ENCODE measurements at places on chromosomes 7 and 10. TPM values are rescaled to one million over a fixed set of nuclear protein-coding genes. Genes with fewer than 3 reads are reported as not detected.

The CRCP gene
- 26.4 TPM for total RNA-seq

The THNSL1 gene
- total RNA-seq = 4.7 TPM

The OR13A1 gene
- total RNA-seq = not detected

The OPN4 gene
- not detected for total RNA-seq

The GLI3 gene
- 0.45 TPM for total RNA-seq

The ZDHHC6 gene
- total RNA-seq = 30.0 TPM

The SPDYE8 gene
- not detected for total RNA-seq

The PPP1R3A gene
- not detected for total RNA-seq

The NOS3 gene
- total RNA-seq = 0.44 TPM
